CD8-positive, alpha-beta memory T cell (primary cell): ENCODE measurements at places on chromosomes 7 and 10. TPM values are rescaled to one million over a fixed set of nuclear protein-coding genes. Genes with fewer than 3 reads are reported as not detected.

The CDHR3 gene
- 0.55 TPM for total RNA-seq

The MAP3K8 gene
- 40.3 TPM for total RNA-seq

The PLAC9 gene
- total RNA-seq: not detected

- DNase-seq: no peak
Measured at GRCh38 chr7:134703241-134703594, 56.6 kb downstream of the BPGM start.

DNA sequence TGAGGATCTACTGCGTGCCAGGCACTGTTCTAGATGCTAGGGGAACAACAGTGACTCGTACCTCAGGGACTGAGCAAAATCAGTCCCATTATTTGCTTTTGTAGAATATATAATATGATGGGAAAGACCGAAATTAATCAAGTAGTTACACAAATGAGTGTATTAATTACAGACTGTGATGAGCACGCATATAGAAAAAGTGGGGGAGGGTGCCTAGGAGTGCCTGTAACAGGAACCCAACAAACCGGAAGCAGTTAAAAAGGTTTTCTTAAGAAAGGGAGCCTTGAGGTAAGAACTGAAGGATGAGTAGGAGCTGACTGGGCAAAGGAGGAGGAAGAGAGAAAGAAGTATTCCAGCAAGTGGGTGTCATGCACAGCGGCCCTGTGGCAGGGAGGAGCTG is 28.2 kb upstream of the IL6 start:
- no peak for DNase-seq
